ENCODE measurements at places on chromosomes 5 and 9.

GRCh38 chr5:88502179-88503040 is 233.8 kb upstream of the TMEM161B start:
- no peak for DNase-seq

DNA sequence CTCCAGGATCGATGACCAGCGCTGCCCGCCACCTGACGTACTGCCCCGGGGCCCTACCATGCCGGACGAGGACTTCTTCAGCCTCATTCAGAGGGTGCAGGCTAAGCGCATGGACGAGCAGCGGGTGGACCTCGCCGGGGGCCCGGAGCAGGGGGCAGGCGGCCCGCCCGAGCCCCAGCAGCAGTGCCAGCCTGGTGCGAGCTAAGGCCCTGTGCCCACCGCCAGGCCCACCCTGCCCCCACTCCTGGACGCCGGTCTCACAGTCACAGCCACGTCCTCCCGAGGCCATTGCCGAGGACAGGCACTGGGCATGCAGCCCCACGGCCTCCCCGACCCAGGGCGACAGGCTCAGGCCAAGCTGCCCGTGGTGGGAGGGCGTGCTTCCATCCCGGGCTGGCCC is 5.5 kb downstream of the DNLZ start:
- no peak for DNase-seq

GRCh38 chr5:14635656-14636055 is 28.9 kb upstream of the OTULIN start:
- no peak for DNase-seq

- no peak for DNase-seq
These were observed 220.7 kb downstream of the SPOCK1 start for GRCh38 chr5:137278476-137278875.

- DNase-seq: no peak
These were observed 4.5 kb downstream of the DBN1 start for GRCh38 chr5:177468685-177469628.

DNA sequence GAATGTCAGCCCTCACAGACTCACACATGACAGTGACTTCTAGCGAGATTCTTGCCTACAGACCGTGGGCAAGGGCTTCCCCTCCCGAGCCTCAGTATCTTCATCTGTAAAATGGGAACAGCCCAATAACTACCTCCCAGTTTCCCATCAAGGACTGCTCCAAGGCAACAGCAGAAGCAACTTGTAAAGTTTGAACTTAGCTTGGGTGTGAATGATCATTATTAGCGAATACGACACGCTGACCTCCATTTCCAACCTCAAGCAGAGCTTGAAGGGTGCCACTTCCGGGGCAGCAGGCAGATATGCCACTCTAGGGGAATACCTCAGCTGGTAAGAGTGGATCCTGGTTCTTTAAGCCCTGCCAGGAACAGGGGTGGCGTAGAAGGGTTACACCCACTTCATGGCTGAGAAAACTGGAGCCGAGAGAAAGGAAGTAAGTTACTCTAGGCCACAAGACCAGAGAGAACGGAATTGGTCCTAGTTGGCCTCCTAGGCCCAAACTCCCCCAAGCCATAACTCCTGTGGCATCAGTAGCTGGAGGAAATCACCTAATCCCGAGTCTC is 2.0 kb downstream of the RNF44 start:
- no peak for DNase-seq

DNA sequence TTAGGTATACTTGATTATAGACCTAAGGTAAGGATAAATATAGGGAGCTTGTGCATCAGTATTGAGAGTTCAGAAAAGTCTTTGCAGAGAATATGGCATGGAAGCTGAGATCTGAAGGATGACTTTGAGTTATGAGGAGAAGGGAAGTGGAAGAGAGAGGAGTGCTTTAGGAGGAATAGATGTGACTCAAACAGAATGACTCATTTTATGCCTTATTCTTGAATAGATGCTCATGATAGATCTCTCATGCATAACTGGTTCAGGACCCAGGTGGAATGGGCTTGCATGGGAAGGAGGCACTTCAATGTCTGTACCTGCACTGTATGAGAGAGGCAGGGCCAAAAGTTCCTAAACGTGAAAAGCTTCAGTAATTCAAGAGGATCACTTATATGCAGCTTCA is 103.3 kb downstream of the CWC27 start:
- no peak for DNase-seq
